Stromal cell of bone marrow (primary cell): ENCODE measurements at places on chromosomes 6 and 20.

GRCh38 chr6:9405825-9406224 is 970.5 kb upstream of the SLC35B3 start:
- no peak for DNase-seq

- no peak for DNase-seq
Measured at GRCh38 chr6:128694303-128695009, 174.1 kb upstream of the PTPRK start.

DNA sequence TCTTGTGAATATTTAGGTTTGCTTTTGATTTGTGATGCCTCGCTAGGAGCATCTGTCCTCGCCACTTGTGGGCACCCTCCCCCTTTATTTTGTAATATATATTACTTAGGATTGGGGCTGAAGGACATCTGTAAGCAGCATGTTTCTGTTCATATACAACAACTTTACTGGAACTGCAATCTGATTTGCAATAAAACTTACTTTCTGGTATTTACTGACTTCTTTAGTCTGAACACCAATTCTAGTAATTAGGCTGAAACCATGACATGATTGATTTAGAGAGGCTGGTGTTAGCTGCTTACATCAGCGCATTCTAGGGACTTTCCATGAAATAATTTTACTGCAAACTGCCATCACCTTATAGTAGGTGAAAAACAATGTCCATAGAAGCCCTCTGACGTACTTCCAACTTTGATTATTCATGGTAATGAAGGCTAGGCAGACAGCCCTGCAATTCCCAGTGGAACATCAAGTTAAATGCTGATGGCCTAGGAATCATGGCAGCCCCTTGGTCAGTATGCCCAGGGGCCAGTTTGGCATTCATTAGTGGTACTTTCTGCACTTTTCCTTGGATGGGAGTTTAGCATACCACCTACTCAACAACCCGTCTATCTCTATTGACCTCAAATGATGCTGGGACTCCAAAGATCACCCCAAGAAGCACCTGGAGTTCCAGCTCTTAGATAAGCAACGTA is 132.9 kb upstream of the MCHR2 start:
- no peak for DNase-seq

DNA sequence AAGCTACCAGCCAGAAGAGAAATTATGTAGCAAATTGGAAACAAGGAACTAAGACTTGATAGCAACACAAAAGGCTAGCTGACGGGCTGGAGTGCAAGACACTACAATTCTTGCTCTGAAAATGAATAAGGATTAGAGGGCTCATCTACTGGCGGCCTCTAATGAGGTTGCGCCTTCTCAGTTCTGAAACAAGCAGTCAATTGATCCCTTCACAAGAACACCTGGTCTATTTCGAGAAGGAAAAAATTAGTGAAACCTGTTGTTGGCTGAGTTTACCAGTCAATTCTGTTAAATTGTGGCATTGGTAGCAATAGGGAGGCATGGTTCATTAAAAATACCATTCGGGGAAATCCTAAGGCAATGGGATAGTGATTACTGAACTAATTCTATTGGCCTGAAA is 74.8 kb upstream of the JARID2 start:
- DNase-seq = no peak
